ENCODE measurements at places on chromosomes 7 and 10.

- DNase-seq = no peak
Observed at GRCh38 chr10:106506526-106507283, 657.8 kb downstream of the SORCS1 start.

DNA sequence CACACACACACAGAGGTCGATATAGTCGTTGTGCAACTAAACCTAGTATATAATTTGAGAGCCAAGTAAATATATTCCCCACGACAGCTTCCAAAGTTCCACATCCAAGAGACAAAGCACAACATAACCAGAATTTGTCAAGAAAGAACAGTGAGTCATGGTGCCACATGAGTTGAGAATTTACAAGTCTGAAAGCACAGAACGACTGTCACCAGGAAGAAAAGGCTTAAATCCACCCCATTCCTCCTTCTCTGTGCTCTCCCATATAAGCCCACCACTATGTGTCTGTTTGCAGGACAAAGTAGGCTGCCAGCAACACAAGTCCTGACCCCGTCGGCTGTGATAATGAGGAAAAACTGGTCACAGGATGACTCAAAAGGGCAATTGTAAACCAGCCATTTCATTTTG is 32.8 kb downstream of the GSAP start:
- no peak for DNase-seq

GRCh38 chr7:92150450-92151017 is 16.3 kb upstream of the CYP51A1 start:
- no peak for DNase-seq

DNA sequence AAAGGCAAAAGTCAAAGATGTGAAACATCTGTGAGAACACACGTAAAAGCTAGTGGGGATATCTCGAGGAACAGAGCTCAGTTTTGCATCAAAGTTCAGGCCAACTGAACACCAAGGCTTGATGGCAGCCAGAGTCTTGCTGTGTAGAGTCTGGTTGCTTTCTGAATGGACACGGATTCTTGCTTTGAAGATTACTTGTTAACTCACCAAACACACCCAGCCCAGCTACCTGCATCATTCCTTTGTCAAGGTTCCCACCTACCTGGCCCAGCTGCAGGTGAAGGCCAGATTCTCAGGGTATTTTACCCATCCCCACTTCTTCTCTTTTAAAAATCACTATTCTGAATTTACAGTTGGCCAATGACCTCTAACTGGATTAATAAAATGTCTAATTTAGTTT is 174.4 kb upstream of the PHYHIPL start:
- no peak for DNase-seq

All from T-helper 1 cell (primary cell).